ENCODE measurements at places on chromosomes 2 and 18.

GRCh38 chr2:184589261-184589660 lies 9.1 kb upstream of the ZNF804A start:
- DNase-seq = no peak

GRCh38 chr2:69272803-69273471 lies 114.1 kb downstream of the GFPT1 start:
- no peak for DNase-seq

- DNase-seq = no peak
These were observed 416.7 kb upstream of the CRIM1 start for GRCh38 chr2:35938838-35939237.

DNA sequence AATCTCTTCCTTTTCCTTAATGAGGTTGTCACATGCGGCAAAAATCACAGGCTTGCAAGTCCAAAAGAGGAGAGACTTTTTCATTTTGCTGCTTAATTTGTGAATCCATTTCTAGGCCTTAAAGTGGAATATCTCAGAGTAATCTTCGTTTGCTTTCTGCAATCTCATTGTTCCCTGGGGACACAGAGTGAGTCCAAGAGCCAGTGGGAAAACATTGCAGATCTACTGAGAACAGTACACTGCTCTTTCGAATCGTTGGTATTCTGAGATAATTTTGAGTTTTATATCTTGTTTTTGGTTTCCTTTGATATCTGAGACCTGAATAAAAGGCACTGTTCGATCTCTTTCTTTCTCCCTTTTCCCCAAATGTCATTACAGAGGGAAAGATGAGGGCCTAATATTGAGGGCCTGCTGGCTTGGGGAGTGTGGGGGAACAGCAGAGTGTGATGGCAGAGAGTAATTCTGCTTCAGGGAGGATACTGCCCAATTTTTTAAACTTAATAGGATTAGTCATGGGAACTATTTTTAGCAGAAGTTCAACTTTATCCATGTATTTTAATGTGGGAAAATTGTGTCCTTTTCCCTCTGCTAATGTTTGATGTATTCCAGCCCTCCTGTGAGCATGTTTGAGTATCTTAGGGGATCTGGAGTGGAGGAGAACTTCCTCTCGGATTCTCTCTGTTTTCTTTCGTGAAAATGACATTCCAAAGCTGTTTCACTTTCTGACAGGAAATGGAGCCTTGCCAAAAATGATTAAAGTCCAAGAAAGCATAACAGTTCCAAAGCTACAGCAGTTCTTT lies 418.2 kb upstream of the ZEB2 start:
- DNase-seq = no peak

DNA sequence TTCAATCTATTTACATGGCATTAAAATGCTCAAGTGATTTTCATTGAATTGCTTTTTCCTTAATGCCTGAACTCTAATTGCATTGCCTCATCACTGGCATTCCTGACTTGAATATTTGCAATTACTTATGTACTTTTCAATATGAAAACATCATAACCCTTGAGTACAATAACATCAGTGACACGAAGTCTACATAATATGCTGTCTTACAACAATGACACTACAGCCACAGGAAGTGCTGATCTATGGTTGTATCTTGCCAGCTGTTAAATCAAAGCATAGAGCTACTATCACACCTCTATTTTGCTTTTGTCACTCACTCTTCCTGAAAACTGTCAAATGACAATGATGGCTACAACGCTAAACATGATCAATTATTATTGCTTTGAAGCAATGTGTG lies 156.9 kb downstream of the CCDC102B start:
- DNase-seq = no peak

DNA sequence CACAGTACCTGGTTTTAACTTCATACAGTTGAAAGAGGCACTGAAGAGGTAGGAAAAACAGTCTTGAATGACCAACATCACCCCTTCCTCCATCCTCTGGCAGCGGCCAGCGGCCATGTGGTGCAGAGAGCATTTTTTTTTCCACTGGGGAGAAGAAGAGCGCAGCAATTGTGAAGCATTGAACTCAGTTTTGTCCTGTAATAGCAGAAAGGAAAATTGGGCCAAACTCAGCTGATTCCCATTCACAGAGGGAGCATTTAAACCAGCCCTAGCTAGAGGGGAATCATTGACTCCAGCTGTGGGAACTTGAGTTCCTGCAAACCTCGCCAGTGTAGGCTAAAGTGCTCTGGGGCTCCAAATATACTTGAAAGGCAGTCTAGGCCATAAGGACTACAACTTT lies 316.6 kb upstream of the CHST9 start:
- DNase-seq = no peak
